ENCODE measurements at places on chromosomes 4 and X.

- no peak for DNase-seq
Observed at GRCh38 chrX:112844250-112844649, 3.6 kb upstream of the AMOT start.

- DNase-seq: no peak
Observed at GRCh38 chrX:12292996-12293765, 154.9 kb downstream of the FRMPD4 start.

DNA sequence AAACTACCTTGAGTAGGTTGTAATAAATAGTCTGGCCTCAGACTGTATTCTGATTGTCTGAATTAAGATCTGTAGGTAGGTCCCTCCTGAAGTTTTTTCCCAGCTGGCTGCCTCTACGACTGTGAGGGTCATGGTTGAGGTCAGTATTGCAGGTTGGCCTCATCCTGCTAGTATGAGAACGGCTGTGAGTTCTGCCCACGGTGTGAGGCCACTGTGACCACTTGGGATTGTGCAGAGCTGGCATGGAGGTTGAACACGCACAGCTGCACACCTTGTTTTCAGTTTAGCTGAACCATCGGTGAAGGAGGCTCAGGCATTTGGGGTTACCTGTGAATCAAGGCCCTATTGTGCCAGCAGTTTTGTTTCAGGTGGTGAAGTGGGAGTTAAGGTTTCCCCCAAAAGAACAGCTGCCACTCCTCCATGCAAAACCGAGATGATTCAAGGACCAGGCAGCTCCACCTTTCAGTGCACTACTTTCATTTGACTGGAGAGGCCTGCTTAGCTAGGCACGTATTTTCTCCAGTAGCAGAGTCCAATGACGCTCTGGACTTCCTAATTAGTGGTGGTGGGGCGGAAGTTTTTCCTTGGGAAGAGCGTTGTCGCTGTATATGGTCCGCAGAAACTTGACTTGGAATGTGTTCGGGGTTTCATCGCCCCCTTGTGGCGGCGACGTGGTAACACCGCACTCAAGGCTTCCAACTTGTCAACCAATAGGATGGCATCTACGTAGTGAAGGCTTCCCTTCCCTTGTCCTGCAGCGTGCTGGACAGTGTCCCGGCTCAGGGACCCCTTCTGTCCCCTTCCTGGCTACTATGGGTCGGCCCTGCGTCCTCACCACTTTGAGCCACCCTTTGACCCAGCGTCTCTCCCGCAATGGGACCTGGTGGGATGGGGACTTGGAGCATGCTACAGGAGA, 13.8 kb downstream of the CMC4 start:
- no peak for DNase-seq

DNA sequence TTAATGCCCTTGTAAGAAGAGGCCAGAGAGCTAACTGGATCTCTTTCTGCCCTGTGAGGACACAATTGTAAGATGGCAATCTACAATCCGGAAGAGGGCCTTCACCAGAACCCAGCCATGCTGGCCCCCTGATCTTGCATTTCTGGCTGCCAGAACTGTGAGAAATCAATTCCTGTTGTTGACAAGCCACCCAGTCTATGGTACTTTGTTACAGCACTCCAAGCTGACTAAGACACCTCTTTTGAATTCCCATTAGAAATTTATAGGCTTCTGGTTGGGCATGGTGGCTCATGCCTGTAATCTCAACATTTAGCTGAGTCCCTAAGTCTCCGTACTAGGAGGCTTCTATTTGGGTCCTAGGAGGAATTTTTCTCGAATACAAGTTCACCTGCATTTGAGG, 48.8 kb upstream of the RELL1 start:
- no peak for DNase-seq

GRCh38 chr4:111744847-111745246, 400.4 kb upstream of the FAM241A start:
- DNase-seq: no peak

DNA sequence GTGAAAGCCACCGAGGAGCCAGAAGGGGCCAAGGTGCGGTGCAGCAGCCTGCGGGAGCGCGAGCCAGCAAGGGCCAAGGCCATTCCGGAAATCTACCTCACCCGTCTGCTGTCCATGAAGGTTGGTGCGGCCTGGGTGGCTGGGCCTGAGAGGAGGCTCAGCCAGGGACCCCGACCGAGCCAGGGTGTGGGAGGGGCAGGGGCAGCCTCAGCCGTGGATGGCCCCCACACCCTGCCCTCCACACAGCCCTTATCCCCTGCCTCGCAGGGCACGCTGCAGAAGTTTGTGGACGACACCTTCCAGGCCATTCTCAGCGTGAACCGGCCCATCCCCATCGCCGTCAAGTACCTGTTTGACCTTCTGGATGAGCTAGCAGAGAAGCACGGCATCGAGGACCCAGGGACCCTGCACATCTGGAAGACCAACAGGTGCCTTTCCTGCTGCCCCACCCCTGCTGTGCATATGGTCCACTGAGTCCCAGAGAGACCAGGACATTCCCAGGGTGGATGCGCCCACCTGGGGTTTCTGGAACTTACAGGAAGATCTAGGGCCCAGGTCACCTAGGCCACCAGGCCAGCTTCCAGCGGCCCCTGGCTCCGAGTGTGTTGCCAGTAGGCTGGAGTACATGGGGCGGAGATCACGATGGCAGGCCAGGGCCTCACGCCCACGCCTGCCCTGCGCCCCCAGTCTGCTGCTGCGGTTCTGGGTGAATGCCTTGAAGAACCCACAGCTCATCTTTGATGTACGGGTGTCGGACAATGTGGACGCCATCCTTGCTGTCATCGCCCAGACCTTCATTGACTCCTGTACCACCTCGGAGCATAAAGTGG, 3.4 kb upstream of the SRPK3 start:
- no peak for DNase-seq

DNA sequence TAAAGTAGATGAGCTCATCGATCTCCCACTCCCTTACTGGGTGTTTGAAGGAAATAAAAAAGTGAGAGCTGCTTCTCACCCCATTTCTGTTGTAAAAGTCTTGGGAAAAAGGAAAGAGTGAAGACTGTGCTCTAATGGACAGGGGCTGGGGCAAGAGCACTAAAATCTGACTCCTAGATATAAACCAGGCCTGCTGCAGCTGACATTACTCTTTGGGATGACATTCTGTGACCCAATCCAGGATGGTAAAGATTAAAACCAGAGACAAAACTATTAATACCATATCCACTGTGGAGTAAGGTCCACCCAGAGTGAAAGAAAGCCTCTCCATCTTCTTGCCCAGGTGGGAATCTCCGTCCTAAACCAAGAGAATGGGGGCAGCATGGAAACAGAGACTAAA, 20.1 kb upstream of the NEUROG2 start:
- DNase-seq: no peak

- no peak for DNase-seq
Observed at GRCh38 chr4:153528705-153529485, 62.7 kb downstream of the TMEM131L start.

DNA sequence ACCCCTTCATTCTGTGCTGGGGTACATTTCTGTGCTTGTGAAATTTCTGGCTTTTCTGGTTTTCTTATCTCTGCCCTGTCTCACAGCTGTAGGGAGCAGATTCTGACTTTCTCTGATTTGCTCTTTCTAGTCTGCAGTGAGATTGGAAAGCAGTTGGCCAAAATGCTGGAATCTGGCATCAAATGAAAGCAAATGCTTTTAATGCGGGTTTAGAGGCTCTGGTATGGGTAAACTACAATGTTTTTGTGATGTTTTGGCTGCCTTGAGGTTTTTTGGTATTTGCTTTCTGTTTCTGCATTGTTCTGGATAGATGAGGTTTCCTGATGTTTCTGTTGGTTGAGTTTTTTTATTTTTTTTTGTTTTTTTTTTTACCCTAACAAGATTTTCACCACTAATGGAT, 23.8 kb downstream of the SMIM20 start:
- no peak for DNase-seq

DNA sequence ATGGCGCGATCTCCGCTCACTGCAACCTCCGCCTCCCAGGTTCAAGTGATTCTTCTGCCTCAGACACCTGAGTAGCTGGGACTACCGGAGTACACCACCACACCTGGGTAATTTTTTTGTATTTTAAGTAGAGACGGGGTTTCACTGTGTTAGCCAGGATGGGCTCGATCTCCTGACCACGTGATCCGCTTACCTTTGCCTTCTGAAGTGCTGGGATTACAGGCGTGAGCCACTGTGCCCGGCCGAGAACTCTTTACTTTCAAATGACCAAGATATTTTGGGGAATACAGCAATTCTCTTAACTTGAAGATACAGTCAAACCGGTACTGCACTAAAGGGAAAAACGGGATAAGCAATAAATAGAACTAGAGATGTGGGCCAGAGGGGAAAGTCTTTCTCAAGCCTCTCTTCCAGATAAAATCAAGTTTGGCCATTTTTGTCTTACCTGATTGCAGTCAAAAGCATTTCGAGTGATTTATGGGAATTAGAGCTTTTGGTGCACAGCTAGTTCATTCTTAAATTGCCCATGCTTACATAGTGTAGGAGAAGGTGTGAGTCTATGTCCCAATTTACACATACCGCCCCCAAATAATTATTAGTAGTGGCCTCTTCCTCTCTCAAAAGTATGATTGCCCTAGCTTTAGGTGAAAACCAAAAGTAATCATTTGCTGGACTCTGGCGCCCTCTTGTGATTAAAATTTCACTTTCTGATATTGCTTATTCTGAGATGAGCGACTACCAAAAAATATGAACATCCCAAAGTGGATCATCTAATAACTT, 53.2 kb upstream of the ABCG2 start:
- DNase-seq: peak; percentile 56

DNA sequence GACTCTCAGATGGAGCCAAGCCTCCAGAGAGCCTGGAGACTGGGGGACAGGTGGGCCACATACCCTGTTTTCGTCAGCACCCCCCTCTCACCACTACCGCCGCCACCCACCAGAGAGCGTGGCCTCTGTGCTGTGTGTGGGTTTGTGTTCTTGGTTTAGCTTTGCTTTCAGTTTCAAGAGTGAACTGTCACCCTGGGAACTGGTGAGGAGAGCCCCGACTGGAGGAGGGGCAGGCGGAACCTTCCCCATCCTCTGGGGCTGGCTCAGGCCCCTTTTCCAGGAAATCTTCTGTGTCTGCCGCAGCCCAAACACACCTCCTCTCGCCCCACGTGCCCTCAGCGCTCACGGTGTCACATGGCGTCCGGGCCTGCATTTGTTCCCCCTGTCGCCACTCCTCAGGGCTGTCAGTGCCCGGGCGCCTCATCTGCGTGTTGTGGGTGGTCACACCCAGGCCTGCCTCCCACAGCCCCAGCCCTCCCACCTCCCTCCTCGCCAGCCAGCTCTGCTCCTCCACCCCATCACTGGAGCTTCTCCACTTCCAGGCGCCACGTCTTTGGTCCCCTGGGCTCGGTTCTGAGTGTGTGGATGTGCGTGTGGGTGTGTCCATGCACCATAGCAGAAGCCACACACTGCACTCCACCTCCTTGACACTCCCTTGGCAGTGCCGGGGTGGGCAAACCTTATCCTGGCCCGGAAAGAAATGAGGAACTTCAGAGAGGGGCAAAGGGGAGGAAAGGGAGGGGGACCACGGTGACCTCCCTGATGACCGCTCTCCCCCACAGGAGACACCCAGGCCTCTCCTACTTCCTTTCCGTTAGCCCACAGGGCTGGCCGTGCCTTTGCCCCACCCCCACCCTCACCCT, 27.8 kb downstream of the ELF4 start:
- DNase-seq: peak; percentile 55

DNA sequence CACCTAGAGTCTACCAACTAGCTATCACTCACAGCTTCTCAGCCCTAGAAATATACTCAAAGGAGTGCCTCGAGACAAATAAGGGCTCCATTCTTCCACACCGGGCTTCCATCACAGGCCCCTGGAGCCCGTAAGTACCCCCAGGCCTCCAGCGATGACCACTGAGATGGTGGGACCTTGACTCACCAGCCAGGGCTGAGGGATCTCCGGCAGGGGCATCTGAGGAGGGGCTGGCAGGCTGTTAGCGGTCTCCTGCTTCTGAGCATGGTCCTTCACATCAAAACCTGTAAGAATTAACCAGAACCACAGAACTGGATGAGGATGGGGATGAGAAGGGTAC, 71.3 kb downstream of the AFAP1 start:
- DNase-seq: no peak

GRCh38 chr4:83054928-83055327, 19.9 kb downstream of the COPS4 start:
- no peak for DNase-seq

DNA sequence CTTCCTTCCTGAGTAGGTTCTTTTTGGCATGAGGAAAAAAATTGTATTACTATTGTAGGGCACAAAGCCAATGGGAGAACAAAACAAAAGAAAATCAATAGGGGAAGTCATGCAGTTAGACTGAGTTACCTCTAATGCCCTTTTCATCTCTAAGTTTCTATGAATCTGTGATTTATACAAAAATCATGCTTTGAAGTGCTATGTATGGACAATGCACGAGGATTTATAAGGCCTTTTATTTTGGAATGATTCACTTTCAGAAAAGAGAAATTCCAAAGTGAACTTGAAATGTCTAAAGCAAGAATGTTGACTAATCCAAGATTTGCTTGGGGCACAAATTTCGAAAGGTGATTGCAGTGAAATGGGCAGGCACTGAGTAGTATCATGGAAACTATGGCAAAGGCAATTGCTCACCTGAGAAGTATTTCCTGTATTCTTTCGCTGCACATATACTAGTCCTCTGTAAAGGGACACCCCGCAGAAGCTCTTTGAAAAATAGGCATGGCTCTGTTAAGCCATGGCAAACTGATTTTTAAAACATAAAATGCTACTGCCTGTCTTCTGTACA, 52.8 kb downstream of the ADGRG4 start:
- no peak for DNase-seq

- no peak for DNase-seq
Observed at GRCh38 chr4:7194251-7195140, 2.2 kb downstream of the SORCS2 start.

- DNase-seq: no peak
Observed at GRCh38 chr4:8287343-8288280, 18.1 kb downstream of the HTRA3 start.

DNA sequence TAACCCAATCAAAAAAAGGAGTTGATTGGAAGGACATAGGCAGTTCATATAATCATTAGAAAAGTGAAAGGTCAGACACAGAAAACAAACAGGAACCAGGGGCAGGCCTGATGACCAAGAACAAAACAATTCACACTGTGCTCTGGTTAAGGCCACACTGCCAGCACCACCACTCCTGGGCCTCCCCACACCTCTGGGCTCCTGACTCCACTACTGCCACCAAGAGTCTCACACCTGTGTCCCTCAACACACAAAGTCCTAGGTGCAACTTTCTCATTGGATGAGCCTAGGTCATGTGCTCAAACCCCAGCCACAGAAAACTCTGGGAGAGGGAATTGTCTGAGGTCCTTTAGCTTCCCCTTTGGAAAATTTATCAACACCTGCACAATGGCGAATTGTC, 11.1 kb upstream of the FAM9C start:
- no peak for DNase-seq

- DNase-seq: no peak
Observed at GRCh38 chr4:154595807-154596206, 5.3 kb upstream of the FGA start.

- DNase-seq: no peak
Observed at GRCh38 chr4:173675446-173675845, 145.4 kb upstream of the HAND2 start.

- DNase-seq: no peak
Observed at GRCh38 chr4:80007745-80008149, 65.3 kb downstream of the ANTXR2 start.

GRCh38 chr4:76830964-76831703, 66.8 kb downstream of the SOWAHB start:
- DNase-seq: no peak

Data from activated CD4-positive, alpha-beta T cell treated with anti-CD3 and anti-CD28 coated beads, Interleukin-2, amount 50 U/mL, for 24 hours (primary cell).